NCI-H1417 treated with DMSO at 0.1 percent for 48 hours (cell line): ENCODE measurements at places on chromosomes 4 and X.

GRCh38 chrX:23554304-23554703 lies 113.0 kb upstream of the PRDX4 start:
- peak; percentile 20 for DNase-seq

- no peak for DNase-seq
Measured at GRCh38 chr4:174209341-174209740, 74.1 kb downstream of the FBXO8 start.

DNA sequence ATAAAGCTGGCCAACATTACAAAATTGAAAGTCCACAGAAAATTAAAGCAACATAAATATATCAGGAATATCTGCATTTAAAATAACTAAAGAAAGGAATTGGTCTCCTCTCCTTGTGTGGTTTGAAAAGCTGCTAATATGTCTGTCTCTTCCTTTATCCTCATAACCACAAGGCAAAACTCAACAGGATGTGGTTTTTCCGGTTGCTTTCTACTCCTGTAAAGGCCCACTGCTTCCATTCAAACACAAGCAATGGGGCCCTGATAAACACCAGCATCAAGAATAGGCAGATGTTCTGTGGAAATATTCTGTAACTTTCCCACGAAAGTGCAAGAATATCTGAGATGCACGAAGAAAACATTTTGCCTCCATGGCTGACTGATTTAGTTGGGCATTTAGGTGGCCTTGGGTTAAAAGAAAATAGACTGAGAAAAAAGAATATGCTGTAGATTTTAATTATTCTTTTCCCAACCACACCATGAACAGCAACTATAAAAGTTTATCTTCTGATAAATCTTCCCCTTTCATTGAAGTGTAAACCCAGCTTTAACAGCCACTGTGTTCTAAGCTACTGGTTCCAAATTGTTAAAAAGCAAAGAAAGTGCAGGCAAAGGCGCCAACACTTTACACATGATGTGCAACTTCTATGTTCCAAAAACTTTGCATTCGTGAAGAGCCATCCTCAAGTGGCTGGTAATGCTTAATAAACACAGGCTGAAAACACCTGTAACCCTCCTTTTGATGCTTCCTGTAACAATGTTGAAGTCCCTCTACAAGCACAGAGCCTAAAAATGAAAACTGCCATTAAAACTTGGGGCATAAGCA lies 50.5 kb upstream of the NDST3 start:
- no peak for DNase-seq

GRCh38 chr4:165481053-165481835 lies 102.4 kb downstream of the CPE start:
- DNase-seq = no peak

- no peak for DNase-seq
Measured at GRCh38 chr4:14528918-14529317, 473.4 kb upstream of the CPEB2 start.

DNA sequence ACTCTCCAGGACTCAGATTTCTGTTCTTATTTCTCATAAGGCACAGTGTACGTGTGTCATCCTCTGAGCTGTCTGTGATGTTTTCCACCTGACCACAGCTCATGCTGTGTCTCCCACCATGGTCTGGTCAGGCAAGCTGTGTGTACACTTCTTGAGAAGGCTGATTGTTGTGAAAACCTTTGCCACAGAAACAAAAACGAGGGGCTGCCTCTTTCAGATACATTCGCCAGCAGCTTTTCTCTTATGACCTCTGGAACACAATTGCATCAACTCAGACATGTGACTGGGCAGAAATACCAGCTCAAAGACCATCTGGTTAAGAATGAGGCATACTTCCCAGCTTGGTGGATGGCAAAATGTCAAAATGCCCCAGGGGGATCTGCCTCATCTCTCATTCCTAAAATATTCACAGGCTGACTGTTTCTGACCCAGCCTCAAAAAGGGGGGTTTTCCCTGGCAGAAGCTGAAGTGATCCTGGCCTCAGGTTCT lies 46.1 kb downstream of the PGRMC2 start:
- no peak for DNase-seq

DNA sequence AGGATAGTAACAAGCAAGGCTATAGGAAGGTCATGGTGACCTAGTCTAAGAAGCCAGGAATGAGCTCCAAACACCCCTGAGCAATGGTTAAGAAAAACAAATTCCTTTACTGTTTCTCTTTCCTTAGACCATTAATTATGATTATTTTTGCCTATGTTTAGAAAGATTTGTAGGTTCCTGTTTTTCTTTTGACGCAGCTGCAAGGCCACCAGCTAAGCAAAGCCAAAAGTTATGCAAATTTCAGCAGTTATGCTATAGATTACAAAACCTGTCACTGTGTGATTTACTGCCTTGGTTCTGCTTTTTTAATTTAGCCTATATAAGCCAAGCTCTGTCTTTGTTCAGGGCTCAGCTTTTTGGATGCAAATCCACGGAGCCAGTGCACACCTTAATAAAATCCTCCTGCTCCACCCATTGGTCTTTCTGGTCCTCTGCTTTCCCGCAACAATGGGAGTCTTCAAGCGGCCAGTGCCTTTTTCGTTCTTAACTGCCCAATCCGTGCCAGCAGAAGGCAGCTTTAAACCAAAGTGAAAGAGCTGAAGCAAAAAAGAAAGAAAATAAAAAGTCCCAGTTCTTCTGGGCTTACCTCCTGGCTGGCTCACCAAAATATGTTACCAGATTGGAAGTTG lies 1.4 kb upstream of the CEP135 start:
- no peak for DNase-seq

DNA sequence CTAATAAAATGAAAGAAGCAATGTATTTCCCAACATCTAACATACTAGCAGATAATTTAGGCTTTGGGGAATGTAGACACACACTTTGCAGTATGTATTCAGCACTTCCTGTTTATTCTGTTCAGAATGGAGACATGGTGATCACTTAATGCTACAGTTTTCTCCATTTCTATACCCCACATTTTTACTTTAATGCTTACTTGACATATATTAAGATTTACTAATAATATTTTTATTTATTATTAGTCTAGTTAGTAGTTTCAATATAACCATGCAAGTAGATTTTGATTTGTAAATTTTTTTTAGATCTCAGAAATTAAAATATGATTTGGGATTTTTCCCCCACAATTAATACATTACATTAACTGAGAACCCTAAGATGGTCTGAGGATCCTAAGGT lies 98.4 kb downstream of the PRSS12 start:
- no peak for DNase-seq

- DNase-seq = no peak
Measured at GRCh38 chr4:128315756-128316520, 28.3 kb upstream of the PGRMC2 start.

- no peak for DNase-seq
Measured at GRCh38 chr4:95499291-95499696, 49.5 kb downstream of the UNC5C start.

DNA sequence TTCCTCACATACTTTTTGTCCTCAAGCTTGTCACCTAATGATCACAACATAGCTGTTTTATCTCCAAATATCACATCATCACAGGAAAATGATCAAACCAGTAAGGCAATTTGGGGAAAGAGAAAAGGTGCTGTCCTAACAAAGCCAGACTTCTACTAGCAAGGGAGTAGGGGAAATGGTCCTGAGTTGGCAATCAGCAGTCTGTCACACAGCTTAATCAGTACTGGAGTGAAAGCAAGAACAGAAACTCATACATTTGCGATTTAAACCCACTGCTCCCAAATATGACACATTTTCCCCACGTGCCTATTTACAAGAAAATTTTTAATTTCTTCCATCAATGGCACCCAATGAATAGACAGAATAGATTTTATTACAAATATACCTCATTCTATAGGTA lies 546.8 kb upstream of the FMR1 start:
- DNase-seq = no peak

DNA sequence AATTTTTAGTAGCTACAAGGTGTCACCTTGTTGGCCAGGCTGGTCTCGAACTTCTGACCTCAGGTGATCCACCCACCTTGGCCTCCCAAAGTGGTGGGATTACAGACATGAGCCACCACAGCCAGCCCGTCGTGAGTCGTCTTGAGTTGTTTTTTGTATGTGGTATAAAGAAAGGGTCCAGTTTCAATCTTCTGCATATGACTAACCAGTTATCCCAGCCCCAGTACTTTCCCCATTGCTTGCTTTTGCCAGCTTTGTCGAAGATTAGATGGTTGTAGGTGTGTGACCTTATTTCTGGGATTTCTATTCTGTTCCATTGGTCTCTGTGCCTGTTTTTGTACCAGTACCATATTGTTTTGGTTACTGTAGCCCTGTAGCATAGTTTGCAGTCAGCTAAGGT lies 105.9 kb downstream of the OR13H1 start:
- DNase-seq = no peak

DNA sequence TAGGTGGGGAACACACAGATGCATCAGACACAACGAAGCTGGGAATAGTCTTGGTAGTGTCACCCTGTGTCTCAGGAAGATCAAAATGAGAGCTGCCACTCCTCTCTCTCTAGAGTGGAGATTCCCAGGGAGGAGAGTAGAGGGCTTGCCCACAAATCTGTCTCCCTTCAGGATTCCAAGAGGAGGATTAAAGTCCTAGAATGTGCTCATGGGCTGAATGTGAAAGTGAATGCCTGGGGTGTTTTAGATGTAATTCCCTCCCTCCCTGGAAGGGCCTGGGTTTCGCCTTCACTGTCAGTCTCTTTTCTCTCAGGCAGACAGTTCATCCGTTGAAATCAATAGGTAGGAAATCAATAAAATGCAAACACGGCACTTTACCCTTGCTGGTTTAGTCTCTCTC lies 282.6 kb upstream of the PPARGC1A start:
- no peak for DNase-seq

DNA sequence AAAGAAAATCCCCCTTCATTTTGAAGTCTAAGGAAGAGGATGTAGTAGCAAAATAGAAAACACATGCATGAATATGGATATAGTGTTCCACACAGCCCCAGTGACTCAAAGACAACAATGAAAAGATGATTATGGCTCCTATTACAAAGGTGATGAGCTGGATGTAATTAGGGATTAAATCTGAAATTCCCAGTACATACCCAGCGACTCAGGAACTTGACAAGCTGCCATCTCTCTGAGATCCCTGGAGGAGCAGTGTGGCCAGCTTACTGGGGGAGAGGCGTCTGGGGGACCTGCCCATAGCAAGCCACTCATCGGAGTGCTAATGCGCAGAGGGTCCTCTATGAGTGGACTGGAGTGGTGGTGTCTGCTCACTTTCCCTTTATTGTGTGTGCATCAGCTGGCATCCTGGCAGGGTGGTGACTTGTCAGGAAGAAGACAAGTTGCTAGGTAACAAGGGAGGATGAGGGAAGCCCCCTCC lies 42.7 kb upstream of the MGST2 start:
- DNase-seq = no peak

- no peak for DNase-seq
Measured at GRCh38 chrX:41890026-41890423, 33.3 kb downstream of the CASK start.

GRCh38 chrX:72094894-72095293 lies 36.8 kb downstream of the RTL5 start:
- DNase-seq = no peak

GRCh38 chr4:6134612-6135220 lies 65.6 kb downstream of the JAKMIP1 start:
- DNase-seq = no peak

DNA sequence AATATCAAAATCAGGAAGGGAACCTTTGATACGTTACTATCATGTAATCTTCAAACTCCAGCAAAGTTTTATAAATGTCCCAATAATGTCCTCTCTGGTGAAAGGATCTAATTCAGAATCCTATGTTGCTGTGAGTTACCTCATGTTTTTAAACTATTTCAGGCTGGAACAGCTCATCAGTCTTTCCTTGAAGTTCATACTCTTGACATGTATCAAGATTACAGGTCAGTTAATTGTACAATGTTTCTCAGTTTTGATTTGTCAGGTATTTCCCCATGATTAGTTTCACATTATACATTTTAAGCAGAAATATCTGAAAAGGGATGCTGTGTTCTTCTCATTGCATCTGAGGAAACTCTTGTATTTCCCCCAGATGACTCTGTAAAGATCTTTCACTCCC lies 136.5 kb upstream of the HS3ST1 start:
- no peak for DNase-seq

DNA sequence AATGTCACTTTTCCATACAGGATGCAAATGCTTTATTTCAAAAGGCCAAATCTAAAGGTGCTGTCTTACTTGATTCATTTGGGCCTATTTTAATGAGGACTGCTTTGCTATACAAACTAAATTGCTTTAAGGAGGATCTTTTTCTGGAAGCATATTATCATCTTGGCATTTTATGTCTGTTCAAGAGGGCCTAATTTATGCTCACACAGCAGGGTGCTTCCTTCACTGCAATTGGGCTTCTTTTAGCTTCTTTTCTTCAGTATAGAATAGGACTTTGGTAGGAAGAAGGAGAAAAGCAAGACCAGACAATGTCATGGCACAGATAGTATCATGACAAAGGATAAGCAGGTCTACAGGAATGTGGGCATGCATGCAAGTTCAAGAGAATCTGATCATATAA lies 222.4 kb upstream of the ANKRD50 start:
- DNase-seq = no peak

DNA sequence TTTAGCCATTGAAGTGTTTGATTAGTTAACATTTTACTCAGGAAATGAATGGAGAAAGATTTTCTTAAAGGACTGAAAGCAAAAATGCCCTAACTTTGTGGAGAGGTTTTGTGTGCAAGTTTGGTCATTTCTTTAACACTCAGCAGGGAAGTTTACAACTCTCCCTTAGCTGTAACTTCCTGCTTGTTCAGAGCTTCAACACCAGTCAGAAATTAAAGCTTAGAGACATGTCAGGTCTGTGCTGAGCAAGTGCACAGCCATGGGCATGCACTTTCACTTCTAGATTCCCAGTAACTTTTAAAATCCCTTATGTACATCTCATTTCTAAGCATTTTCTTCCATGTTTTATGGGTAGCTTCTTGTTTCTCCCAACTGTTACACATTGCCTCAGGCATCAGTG lies 326.0 kb downstream of the ACTRT1 start:
- DNase-seq = no peak

DNA sequence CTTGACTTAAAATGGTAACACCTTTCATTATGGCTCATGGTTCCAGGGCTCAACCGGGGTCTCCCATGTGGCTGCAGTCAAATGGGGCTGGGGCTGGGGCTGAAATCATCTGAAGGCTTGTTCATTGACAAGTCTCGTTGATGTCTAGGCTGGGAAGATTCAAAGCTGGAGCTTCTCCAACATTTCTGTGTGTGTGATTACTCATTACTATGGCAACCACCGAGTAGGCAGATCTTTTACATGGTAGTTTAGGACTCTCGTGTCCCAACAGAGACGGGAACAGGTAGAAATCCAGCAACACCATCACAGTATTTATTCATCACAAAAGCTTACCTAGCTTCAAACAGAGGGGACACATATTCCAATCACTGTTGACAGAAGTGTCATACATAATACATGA lies 7.8 kb downstream of the YTHDC1 start:
- no peak for DNase-seq

GRCh38 chr4:152310257-152310656 lies 225.6 kb downstream of the FBXW7 start:
- DNase-seq = no peak

DNA sequence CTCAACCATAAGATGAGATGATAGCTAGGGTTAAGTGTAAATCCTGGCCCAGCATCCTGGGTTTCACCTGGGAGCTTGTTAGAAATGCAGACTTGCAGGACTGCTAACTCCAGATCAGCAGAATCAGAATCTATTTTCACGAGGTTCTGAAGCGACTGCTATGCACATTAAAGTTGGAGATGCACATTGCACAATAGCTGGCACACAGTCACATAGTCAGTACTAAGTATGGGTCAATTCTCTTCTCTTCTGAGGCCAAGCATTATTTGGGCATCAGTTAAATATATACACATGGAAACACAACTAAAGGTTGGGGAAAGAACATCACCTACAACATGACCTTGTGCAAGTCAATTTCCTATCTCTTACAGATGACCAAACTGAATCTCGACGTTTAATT lies 155.1 kb upstream of the FGF13 start:
- no peak for DNase-seq

GRCh38 chr4:182188622-182189021 lies 54.6 kb upstream of the TENM3 start:
- no peak for DNase-seq
